Stimulated activated CD4-positive, alpha-beta T cell treated with anti-CD3 and anti-CD28 coated beads, Interleukin-4, amount 100 ng/mL, for 48 hours (primary cell): ENCODE measurements at places on chromosomes 4 and X.

DNA sequence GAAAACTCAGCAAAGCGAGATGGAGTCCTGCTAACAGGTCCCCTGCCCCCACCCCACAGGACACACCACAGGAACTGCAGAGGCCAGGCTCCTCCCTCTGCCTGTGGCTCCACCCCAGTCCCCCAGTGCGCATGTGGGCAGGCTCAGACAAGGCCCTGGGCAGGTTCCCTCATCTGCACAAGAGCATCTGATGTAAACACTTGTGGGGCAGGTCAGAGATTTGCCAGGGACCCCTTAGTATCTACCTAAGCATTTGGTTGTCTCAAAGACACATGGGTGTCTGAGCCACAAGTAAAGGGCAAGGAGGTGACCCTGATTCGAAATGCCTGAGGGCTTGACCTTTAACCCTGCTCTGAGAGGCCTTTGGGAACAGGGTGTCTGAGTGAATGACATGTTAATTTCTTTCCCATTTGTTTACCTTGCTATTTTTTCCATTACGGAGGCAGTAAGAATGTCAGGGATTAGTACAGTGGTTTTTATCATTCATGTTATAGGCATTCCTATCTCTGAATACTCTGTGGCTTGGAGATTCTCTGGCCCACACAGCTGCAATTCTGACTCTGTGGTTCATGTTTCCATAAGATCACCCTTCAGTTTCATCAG is 85.3 kb downstream of the ZNF518B start:
- no peak for DNase-seq

- no peak for DNase-seq
Measured at GRCh38 chrX:19640693-19641374, 125.5 kb upstream of the MAP3K15 start.

DNA sequence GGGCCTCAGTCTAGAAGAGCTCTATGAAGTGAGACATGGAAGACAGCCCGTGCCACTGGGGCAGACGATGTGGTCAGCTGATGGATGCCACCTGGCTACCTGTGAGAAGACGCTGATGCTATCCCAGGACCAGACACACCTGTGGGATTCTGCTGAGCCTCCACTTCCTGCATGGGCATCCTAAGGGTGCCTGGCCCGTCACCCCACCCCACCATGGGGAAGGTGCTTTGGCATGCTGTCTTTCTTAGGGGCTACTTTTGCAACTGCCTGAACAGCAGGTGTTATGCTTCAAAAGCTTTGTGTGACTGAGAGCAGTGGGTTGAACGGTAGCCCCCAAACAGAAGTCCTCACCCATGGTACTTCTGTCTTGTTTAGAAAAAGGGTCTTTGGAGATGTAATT is 65.0 kb upstream of the STS start:
- no peak for DNase-seq

GRCh38 chr4:55255179-55255578 is 90.9 kb upstream of the SRD5A3 start:
- DNase-seq, result no peak
